ENCODE measurements at places on chromosomes 5 and 9. TPM values are rescaled to one million over a fixed set of nuclear protein-coding genes. Genes with fewer than 3 reads are reported as not detected.

Gene SLC4A9
- not detected for polyA plus RNA-seq

- no peak for DNase-seq
These were observed 149.3 kb downstream of the SEC61B start for GRCh38 chr9:99371376-99371775.

Gene PCDHAC1
- polyA plus RNA-seq = not detected

Gene NLN
- 3.5 TPM for polyA plus RNA-seq

Gene SH3TC2
- polyA plus RNA-seq = not detected

Gene SEMA6A
- polyA plus RNA-seq = 0.20 TPM

DNA sequence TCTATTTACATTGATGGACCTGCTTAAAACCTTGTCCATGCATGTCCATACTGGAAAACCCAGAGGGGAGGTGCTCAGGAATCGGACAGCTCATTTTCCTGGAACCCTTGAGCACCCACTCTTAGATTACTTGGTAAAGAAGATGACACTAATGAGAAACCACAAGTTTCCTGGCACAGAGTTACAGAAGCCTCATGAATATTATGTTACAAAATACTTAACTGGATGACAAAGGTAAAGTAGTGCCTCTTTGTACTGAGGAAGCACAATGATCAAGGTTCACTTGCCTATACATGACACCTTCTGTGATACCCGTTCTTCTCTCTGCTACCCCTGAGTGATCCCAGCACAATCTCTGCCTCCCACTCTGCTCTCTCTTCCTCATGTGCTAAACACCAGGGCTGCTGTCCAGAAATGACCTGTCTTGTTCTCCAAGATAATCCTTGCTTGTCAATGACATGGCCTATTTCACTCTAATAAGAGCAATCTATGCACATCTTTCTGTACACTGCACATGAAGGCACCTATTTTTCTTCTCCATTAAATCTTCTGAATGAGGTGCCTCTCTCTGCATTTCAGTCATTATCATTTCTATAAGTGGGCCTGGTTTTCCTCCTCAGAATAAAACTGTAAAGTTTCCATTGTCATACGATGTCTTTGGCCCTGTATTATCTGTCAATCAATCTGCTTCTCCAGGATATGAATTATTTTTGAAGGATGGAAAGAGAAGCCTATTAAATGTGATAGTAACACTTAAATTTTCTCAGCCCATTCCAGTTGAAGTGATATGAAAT, 684.0 kb upstream of the ACO1 start:
- DNase-seq = no peak

DNA sequence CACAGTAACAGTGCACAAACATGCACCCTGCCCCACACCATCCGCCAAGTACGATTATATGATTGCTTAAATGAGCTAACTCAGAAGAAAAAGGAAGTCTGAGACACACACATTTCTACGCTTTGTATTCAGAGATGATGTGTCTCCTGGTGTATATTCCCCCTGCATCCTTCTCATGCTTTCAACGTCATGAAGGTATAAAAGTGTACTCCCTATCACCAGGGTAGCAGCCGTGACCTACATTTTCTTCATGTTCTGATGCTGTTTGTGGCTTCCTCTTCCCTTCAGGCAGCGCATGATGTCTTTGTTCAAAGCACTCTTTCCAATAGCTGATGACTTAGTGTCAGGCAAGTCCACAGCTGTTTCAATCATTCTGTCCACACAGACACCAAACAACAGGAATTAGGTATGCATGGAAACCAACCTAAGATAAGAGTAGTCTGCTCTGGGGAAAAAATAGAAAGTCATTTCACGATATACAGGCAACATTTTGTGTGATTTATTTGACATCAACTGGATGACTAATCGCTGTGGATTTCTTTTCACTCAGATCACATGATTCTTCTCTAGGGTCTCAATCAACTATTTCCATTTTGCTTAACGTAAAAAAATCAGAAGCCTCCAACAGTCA, 269.4 kb upstream of the PTGER4 start:
- peak; percentile 97 for DNase-seq

GRCh38 chr5:67166460-67167285, 29.9 kb downstream of the CD180 start:
- DNase-seq = peak; percentile 69

GRCh38 chr5:68114378-68115040, 101.0 kb upstream of the PIK3R1 start:
- no peak for DNase-seq

- DNase-seq = no peak
These were observed 42.8 kb upstream of the NR4A3 start for GRCh38 chr9:99778836-99779235.

GRCh38 chr5:164235300-164235891, 730.0 kb downstream of the MAT2B start:
- no peak for DNase-seq

- DNase-seq = no peak
These were observed 223.3 kb downstream of the NR2F1-AS1 start for GRCh38 chr5:93357686-93358085.

Gene CCDC171
- polyA plus RNA-seq = 0.11 TPM

- no peak for DNase-seq
These were observed 437.9 kb downstream of the EFNA5 start for GRCh38 chr5:107232788-107233187.

GRCh38 chr9:84600739-84601138, 68.8 kb upstream of the NTRK2 start:
- no peak for DNase-seq

- no peak for DNase-seq
These were observed 362.4 kb upstream of the CDH6 start for GRCh38 chr5:30831123-30831522.

DNA sequence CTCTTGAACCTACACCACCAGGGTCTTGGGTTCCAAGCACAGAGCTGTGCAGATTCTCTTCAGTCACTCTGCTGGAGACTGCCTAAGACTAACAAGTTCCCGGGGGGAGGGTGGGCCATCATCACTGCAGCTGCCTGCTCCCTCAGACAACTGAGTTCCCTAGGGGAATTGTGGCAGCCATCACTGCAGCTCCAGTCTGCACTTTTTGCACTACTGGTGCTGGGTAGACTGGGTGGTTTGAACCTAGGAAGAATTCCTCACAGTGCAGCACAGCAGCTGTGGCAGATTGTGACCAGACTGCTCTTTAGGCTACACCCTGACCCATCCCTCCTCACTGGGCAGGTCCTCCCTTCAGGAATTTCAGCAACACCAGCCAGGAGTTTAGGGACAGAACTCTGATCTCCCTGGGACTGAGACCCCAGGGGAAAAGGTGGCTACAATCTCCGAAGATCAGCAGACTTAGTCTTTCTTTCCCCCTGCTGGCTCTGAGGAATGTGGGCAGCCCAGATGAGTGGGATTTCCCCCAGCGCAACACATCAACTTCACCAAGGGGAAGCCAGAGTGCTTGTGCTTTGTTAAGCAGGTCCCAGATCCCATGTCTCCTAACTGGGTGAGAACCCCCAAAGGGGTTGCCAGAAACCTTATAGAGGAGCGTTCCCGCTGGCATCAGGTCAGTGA, 30.9 kb upstream of the RGMB start:
- no peak for DNase-seq

GRCh38 chr5:67147760-67148159, 48.8 kb downstream of the CD180 start:
- DNase-seq = no peak

DNA sequence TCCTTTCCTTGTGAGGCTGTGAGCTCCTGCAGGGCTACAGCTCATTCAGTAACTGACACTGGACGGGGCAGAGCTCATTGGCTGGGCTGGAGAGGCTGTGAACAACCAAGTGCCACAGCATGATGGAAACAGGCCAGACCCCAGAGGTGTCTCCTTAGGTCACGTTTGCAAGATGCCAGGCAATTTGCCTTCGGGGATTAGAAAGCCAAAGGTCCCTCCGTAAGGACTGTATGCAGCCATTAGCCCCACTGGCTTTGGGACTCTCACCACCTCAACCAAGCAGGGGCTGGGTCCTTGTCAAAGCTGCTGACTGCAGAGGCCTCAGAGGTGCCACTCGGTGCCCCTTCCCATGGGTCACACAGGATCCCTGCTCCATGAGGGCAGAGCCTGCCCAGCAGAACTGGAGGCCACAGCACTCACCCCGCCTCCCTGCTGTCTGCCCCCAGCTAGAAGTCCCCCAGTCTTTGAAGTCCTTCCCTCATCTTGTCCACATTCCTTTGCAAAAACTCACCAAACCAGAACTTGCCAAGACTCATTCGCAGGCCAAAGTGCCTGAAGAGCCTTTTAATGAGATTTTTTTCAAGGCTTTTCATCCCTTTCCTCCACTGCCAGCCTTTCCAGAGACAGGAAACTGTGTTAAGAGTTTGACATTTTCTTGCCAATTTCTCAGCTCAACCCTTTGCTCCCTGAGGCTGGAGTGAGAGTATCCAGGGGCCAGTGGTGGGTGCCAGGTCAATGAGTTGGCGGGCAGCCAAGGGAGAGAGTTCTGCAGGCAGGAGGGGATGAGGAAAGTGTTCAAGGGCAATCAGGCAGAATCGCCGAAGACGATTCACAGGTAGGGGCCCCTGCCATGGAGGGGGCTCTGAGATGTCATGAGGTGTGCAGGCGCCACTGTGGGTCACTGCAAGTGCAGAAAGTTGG, 39.7 kb upstream of the SLC25A51 start:
- DNase-seq = no peak

GRCh38 chr9:15469406-15469805, 41.4 kb downstream of the PSIP1 start:
- no peak for DNase-seq

Gene ATOSB
- polyA plus RNA-seq = 3.7 TPM

DNA sequence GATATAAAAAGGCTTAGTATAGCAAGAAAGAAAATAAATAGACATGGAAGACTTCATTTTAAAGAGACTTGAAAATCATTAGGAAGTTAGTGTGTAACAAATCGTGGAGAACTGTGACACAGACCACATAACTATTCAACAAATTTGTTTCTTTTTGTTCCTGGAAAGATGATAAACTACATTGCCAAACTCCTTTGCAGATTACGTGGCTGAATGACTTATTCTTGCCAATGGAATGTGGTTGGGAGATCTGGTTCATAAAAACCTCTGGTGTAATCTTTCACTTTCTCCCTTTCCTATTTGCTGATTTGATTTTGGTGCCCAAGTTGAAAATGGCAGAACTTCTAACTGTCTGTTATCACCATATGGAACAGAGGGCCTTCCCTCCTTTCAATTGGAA, 328.9 kb upstream of the MEF2C start:
- DNase-seq = no peak

GRCh38 chr5:143054480-143054941, 284.3 kb downstream of the ARHGAP26 start:
- DNase-seq = no peak

DNA sequence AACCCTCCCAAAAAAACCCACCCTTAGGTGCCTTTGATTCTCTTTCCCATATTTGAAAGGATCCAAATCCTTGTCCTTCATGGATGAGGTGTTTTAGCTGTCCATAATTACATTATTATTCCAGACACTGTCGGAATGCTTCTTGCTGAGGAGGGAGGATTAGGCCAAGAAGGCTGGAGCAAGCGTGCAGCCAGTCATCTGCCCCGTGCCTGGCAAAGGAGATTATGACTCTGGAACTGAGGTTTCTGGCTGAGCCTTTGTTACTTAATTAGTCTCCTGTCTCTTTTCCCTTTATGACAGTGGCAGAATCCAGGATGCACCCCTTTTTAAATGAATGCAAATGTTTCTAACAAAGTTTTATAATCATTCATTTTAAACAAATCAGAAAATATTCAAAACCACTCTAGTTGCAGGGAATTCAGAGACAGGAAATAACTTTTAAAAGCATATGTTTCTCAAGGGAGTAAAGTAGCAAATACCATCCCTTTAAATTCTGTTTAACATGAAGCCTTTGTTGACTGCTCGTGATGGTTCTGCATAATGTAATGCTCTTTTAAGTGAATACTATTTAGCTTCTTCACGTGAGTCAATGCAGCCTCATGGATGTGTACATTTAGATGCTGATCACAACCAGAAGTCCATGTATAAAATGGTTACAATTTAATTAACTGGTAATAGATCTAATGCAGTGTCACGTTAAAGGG, 69.8 kb downstream of the GALNT10 start:
- DNase-seq = no peak

Gene DCTN3
- polyA plus RNA-seq = 112 TPM

DNA sequence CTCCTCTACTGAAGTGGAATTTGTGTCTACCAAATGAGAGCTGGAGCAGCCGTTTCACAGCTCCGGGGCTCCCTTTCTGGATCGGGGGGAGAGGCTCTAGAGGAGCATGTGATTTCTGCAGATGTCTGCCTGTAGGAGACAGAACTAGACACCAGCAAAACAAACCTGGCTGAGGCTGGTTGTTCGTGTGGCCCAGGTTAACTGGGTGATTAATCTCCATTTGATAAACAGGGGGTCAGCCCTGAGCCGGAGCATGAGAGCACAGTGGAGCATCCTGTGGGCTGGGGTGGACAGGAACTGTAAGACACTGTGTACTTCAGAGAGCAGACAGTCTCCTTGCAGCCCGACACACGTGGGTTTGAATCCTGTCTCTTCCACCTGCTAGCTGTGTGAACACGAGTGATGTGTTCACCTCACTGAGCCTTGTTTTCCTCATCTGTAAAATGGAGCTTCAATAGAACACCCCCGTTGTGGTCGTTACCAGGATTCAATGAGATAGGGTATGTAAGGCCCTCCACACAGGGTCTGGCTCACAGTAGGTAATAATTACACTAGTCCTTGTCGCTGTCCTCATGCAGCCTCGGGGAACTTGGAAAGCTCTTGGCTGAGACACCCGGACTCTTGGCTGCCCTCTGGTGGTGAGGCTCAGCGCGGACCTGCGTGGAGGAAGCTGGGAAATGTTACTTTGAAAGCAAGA, 12.9 kb downstream of the CXCL14 start:
- peak; percentile 47 for DNase-seq

All from CD4-positive, alpha-beta memory T cell (primary cell).